ENCODE measurements at places on chromosomes 2 and 18.
A peak's percentile ranks its signal among the peaks of the same experiment; 100 is the strongest.

- DNase-seq, result peak; percentile 38
Observed at GRCh38 chr2:20350041-20350712, 467 bp downstream of the PUM2 start.

DNA sequence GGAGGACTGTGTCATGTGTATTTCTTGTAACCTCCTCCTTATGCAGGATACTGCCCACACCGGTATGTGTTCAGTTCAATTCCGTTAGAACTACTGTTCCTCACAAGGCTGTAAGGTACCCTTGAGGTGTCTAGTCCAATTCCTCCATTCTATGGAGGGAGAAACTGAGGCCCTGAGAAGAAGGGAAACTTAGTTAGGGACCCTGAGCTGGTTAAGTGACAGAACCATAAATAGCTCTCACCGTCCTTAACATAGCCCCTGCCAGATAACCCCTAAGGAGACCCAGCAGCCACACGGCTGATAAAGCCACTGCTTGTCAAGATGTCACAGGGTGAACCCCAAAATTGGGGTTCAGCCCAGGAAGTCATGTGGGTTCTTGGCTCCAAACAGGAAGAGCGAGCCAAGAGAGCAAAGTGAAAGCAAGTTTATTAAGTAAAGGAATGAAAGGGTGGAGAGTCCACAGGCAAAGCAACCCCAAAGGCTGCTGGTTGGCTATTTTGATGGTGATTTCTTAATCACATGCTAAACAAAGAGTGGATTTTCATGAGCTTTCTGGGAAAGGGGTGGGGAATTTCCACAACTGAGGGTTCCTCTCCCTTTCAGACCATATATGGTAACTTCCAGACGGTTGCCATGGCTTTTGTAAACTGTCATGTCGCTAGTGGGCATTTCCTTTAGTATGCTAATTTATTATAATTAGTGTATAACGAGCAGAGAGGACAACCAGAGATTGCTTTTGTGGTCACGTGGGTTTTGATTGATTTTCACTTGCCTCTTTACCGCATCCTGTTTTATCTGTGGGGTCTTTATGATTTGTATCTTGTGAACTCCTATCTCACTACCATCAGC lies 83.4 kb upstream of the RTN4 start:
- peak; percentile 36 for DNase-seq

GRCh38 chr2:66853585-66853984 lies 418.7 kb downstream of the MEIS1 start:
- no peak for DNase-seq

GRCh38 chr18:2138552-2138951 lies 432.8 kb downstream of the METTL4 start:
- DNase-seq, result no peak

DNA sequence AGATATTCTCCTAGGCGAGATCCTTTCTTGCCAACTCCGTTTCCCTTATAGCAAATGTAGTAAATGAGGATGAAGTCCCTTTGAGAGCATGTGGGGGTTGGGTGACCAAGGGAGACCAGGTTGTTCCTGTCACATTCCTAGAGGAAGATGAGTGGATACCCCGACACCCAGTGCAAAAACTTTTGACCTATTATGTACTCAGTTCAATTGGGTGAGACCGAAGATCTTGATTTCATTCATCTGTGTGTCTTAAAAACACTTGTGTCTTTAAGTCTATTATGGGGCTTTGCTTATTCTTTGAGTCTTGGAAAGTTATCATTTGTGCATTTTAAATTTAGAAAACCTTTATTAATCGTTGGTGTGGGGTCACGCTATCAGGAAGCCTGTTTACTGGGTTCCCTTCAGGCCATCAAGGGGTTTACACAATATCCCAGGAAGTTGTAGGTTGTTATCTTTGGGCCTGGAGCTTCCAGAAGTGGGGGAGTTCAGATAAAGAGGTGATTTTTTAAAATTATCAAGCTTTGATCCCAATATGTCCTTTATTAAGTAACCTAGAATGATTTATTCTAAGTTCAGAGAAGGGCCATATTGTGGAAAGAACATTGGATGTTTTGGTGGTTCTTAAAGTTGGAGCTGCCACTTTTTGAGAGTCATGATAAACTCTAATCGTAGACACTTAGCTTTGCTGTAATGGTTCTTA lies 2.8 kb downstream of the RHOB start:
- no peak for DNase-seq

DNA sequence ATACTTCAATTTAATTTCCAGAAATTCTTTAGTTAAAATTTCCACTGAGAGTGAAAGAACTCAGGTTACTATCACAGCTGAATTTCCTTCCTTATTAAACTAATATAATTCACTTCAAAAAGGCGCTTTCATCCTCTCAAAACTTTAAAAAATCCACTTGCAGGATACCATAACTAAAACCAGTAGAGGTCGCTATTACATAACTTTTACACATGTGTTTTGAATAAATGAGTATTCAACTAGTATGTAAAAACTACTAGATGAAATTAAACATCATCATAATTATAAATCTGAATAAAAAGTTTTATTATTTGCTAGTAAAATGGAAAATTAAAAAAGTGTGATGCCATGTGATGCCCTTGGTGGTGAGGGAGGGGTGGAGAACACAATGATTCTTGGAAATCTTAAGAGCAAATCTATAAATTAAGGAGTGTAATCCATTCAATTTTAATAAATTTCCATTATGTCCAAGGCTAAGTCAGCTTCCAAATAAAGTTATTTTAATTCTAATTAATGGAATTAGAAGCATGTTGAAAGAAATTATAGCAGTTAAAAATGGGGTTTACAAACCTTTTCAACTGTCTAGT lies 61.4 kb downstream of the SOS1 start:
- DNase-seq, result no peak

DNA sequence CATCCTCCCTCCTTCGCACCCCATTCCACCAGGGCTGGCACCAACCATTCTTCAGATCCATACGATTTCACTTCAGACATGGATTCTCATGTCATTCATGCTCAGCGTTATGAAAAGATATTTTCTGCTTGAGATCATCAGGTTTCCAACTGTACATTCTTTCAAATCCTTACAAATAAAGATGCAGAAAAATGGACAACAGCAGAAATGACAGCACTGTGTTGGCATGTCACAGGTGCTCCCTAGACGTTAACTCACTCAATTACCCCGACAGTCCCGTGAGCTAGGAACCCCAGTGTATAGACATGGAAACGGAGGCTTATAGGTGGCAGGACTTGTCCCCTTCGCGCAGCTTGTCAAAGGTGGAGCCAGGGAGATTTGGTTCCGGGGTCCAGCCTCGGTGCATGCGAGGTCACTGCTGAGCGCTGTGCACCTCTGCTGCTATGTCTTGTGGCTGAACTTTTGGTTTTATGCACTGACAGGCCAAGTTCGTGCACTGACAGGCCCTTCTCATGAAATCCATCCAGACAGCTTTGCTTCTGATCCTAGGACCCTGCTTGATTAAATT lies 17.7 kb downstream of the FHL2 start:
- no peak for DNase-seq

DNA sequence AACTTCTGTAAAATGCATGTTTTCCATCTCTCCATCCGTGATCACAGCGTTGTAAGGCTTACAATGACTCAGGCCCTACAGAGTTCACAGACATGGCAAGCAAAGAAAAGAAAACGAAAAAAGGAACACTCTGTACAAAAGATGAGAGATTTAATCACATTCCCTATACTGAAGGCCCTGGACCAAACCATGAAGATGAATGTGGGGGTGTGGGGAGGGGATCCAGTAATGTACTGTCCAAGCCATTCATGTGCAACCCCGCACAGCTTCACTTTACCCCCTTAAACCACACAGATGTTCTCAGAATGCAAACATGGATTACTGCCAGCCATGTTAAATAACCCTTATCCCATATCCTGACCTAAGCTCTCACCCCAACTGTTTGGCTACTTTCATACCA lies 391.1 kb downstream of the NCKAP5 start:
- no peak for DNase-seq

GRCh38 chr18:61950371-61950770 lies 57.6 kb upstream of the RNF152 start:
- DNase-seq, result no peak

- no peak for DNase-seq
Observed at GRCh38 chr2:226963528-226963927, 127.7 kb downstream of the RHBDD1 start.

- no peak for DNase-seq
Observed at GRCh38 chr2:104487366-104487765, 366.5 kb upstream of the POU3F3 start.

- no peak for DNase-seq
Observed at GRCh38 chr18:37483221-37483971, 82.2 kb downstream of the CELF4 start.

- no peak for DNase-seq
Observed at GRCh38 chr18:335733-336132, 67.9 kb upstream of the THOC1 start.
